T-helper 2 cell (primary cell): ENCODE measurements at places on chromosomes 7 and 10.

- no peak for DNase-seq
Measured at GRCh38 chr10:71840177-71840957, 10.7 kb downstream of the PSAP start.

DNA sequence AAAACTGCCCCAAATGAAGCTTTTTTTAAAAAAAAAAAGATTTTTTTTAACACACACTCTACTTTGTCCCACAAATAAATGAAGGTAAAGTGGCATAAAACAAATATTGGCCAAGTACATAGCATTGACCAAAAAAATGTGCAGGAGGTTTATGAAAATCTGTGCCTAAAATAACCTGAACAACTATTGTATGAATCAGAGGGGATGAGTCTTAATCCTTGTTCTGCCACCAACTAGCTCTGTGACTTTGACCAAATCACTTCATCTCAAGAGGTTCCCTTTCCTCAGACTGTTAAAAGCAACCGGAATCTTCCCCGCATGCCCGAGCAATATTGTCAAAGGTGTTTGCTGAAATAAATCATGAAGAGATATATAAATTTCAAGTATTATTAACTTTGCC lies 150.4 kb upstream of the NEBL start:
- no peak for DNase-seq

DNA sequence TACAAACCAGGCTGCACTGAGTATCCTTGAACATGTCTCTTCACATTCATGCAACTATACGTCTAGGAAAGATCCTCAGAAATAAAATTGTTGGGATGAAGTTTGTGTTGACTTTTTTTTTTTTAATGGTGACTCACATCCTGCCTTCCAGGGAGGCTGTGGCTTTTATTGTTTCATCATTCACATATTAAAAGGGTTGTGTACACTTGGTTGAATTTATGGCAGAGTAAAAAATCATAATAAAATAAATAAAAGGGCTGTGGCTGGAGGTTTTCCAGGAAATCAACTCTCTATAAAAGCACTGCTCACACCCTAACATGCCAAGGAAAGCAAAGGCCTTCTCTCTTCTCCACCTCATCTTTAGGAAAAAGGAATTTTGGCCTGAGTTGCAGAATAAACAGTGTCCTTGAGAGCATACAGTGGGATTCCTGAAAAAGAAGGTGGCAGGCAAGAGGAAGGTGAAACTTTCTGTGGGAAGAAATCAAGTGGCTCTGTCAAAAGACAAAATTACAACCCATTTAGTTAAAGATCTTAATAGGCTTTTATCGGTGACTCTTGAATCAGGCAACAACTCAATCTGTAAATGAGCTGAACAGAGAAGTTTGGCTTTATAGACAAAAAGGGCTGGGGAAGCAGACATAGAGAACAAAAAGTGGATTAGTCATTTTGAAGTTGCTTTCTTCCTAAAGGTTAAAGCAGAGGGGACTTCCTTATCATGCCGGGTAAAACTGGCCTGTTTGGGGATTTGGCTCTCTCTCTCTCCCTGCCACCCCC lies 41.6 kb upstream of the FHIP2A start:
- DNase-seq: no peak

DNA sequence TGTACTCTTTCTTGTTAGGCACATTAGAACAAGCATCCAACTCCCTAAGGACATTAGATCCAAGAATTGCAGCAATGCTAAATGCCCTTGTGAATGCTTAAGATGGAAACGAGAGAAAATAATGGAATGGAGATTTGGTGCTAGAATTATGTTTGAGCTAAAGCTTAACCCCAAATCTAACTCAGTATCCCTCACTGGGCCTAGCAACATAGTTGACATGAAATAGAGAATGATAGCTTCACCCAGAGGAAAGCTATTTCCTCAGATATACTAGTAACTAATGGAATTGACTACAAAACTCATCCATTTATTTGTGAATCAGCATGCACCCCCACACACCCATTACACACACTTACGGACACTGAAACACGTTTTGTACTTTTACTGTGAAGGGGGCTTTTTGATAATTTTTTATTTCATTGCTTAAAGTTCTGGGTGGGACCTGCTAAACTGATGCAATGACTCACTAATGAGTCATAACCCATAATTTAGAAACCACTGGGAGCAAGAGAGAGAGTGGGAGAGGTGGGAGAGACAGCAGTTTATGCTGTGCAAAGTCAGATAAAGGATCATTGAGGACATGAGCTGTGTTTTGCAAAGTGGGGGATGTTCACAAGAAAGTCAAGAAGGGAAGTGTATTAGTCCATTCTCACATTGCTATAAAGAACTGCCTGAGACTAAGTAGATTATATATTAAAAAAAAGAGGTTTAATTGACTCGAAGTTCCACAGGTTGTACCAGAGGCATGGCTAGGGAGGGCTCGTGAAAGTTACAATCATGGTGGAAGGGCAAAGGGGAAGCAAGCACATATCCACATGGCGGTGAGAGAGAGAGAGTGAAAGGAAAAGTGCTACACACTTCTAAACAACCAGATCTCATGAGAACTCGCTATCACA lies 382.7 kb downstream of the SFMBT2 start:
- DNase-seq: no peak

GRCh38 chr7:44072364-44073231 lies 7.2 kb upstream of the PGAM2 start:
- DNase-seq: peak; percentile 25

DNA sequence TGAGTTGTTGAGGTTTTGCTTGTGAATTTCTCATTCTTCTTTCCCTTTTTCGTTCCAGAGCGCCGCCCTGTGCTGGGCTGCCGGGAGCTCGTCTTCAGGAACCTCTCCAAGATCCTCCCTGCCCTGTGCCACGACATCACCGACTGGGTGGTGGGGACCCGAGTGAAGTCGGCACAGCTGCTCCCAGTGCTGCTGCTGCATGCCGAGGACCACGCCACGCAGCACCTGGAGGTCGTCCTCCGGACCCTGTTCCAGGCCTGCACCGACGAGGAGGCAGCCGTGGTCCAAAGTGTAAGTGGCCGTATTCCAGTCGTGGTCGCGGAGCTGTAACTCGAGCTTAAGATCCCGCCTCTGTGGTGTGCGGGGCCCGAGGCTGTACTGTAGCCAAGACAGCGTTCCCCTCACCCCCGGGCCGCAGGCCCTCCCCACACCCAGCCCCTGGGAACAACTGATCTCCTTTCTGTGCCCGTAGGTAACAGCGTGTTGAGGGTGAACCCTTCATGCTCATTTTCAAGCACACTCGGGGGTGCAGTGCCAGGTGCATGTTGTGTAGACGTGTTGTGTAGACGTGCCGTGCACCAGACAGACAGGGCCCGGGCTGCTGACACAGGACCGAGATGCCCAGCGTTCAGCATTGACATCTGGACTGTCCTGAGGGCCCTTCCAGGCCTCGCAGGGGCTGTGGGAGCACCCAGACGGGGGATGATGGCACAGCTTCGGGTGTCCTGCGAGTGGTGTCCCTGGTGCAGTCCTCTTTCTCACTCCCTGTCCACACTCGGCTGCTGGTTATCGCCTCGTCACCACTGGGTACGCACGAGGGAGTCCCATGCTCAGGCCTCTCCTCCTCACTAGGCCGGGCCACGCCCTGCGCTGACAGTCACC lies 27.7 kb upstream of the PRKAR1B start:
- no peak for DNase-seq
